ENCODE measurements at places on chromosomes 7 and 10.

GRCh38 chr10:61153771-61154170 is 209.8 kb upstream of the RHOBTB1 start:
- no peak for DNase-seq

DNA sequence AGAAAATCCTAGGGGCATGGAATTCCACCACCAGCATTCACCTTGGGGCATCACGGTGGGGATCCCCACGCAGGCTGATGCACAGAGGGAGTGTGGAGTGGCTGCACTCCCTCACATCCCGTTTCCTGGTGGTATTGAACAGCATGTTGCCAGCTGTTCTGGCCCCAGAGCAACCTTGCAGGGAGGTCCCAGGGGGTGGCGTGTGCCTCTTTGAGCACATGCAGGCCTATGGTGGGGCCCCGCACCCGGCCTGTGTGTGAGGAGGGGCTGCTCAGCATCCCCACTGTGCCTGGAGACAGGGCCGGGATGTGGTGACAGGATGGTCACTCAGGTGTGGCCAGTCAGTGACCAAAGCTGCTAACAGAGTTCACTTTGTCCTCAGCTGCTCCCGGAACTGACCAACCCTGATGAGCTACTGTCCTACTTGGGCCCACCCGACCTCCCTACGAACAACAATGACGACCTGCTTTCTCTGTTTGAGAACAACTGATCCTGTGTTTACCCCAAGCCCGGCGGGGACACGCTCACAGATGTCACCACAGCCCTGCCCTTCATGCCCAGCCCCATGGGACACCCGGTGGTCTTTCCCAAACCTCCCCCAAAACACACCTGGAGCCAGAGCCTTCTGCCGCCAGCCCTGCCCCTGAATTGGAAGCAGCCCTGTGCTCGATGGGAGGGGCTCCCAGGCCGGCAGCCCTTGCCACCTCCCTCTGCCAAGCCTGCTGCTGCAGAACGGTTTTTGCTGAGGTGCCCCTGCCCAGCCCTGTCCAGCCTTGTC is 18.7 kb downstream of the ZMIZ2 start:
- no peak for DNase-seq

- DNase-seq, result no peak
These were observed 23.4 kb downstream of the SMURF1 start for GRCh38 chr7:99120501-99120900.

DNA sequence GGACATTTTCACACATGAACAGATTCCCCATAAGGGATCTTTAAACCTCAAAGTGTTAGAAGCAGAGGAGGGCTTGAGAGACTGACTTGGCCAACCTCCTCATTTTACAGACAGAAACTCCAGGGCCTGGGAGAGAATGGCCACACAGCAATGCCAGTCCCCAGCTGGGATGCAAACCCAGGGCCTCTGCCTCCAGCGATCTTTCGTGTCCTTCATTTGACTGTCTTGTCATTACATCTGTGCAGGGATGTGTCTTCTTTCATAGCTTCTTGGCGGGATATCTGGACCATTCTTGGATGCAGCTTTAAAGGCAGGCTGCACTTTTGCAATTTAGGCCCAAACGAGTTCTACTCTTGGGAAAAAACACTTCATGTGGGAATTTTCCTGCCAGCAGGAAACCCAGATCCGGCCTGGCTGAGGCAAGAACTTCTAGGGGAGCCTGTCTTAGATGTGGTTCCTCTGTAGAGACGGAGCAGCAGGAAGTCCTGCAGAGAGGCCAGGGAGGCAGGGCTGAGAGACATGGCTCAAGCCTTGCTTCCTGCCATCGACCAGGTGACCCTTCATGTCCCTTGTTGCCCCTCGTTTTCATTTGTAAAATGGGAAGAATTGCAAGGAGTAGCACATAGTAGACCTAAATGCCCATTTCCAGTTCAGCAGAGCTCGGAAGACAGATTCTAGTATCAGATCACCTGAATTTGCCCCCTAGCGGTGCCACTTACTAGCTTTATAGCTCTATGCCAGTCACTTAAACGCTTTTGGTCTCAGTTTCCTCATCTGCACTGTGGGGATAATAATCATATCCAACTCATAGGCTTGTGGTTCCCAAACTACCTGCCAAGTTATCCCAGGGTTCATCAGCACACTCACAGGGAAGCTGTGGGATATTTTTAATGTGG is 43.9 kb upstream of the SLC29A3 start:
- DNase-seq, result no peak

GRCh38 chr7:47639495-47640110 is 57.7 kb upstream of the TNS3 start:
- DNase-seq, result no peak

- no peak for DNase-seq
These were observed 18.1 kb upstream of the CAMK2G start for GRCh38 chr10:73892310-73893030.

- DNase-seq, result no peak
These were observed 255.3 kb downstream of the HGF start for GRCh38 chr7:81514546-81514945.

- no peak for DNase-seq
These were observed 819.1 kb downstream of the GRID1 start for GRCh38 chr10:85547460-85548023.

DNA sequence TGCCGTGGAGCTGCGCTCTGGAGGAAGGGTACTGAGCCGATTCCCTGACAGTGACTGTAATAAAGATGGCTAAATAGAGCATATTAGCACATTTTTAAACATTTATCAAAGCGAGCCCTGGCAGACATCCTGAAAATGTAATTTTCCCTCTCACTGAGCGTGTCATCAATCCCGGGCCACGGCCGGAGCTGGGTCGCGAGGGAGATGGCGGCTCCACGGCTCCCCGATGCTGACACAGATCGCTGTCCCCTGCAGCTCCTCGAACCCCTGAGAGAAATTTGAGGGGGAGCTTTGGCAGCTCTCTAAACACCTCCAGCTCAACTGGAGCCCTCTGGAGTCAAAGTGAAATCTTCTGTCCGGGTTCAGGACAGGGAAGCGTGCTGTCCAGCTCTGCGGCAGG is 44.9 kb upstream of the ADGRA1 start:
- DNase-seq, result no peak

DNA sequence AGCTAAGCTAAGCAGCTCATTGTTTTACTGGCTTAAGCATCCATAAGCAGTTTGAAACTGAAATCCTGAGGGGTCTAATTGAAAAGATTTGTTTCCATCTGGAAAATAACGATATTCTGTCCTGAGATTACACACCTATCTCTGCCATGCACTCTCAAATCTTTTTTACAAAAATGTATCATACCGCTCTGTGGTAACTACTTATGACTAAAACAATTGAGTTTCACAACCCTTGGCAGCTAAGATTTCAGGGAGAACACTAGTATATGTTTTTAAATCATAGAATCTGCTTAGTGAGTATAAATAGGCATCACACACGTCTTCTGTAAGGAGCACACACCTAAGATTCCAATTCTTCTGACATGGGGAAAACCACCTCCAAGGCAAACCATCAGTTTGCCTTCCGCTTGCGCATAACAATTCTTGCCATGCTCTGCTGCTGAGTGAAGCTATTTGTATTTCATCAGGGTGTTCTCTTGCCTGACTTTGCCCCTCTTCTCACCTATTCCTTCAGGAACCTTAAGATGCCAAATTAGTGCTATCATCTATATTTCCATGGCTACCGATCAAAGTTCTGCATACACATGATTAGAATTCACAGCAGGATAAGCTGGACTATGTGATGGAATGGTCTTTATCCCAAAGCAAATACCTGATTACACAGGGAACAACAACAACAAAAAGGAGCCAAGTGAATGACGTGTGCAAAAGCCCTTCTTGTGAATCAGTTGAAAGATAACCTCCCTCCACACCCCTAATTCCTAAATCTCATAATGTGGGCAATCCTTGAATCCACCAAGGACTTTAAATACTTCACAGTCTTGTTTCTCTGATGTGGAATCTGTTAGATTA is 40.9 kb downstream of the PRPF18 start:
- peak; percentile 3 for DNase-seq

Measured in MCF 10A (cell line).